Left cardiac atrium (tissue), 4 donors: ENCODE measurements at places on chromosomes 6 and 20. TPM values are rescaled to one million over a fixed set of nuclear protein-coding genes. Genes with fewer than 3 reads are reported as not detected.

DNA sequence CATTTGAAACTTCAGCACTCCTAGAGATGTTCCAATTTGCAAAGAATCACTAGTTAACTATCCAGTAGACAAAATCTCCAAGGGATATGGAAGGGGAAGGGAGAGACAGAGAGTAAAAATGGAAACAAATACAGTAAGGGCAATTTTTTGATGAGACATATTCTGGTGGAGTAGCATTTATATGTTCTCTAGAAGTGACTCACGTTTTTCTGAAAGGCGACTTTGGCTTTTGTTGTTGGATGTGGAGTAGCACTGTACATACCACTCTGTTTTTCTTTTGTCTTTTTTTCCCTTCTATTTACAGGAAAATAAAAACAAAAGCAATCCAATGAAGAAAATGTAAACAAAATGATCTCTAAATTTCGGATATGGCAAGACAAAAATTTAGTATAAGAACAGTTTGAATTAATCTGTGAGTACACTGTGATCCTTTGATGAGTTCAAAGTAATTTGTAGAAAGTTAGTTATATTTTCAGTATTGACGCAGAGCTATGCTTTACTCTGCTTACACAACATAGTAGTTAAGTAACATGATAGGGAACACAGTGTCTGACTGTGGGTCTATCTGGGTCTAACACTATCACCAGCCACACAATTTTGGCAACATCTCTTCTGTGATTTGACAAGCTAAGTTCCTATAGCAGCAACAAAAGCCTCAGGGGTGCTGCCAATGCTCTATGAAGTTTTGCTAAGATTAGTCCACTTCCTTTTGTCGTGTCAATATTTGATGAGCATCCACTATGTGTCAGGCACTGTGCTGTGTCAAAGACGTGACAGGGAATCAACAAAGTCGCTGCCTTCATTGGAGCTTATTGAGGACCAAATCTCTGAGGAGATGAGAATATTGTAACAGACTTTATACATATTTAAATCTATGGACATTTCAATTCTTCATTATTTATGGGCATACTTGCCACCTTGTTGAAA is 27.3 kb upstream of the TAGAP start:
- no peak for DNase-seq

- DNase-seq, result no peak
These were observed 859 bp upstream of the RAE1 start for GRCh38 chr20:57350081-57350710.

GRCh38 chr20:38779247-38780097 is 26.0 kb upstream of the PPP1R16B start:
- DNase-seq, result no peak

DNA sequence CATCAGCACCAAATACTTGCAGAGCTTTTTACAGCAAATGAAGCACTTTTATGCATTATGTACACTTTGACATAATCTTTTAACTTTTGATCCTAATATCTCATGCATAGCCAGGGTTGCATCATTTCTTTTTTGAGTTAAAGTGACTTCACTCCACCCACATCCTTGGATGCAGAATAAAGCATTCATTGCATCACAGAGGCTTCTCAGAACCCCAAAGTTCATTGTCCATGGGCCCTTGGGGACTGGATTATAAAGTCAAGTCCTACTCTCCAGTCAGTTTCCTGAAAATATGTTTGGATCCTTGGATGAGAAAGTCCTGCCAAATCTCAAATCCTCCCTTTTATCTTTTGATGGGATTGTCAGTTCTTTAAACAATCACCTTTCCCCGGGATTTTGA is 10.6 kb upstream of the EFHC1 start:
- DNase-seq, result no peak

DNA sequence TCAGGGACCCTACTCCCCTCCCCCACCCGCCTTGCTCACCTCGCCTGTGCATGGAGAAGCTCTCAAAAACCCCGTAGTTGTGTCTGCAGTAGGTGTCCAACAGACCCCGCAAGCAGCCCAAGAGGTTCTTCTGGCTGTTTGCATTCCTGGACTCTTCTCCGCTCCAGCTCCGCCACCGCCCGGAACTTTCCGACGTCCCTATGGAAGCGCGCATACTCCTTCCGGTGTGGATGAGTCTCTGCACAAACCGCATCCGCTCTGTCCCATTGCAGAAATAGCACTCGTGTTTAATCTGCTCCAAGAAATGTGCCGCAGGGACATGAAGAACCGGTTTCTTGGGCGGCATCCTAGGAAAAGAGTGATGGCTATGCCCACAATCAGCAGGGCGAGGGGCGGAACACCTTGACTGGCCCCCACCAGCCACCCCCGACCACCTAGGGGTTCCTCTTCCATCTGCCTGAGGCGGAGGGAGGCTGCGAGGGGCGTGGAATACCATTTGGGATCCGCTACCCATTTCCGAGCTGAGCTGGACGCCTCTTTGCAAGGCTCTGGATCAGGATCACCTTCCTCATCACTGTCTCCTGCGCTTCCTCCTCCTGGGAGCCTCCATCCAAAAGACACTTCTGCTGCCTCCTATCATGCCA is 20.2 kb downstream of the HLA-DRA start:
- no peak for DNase-seq

The GRM1 gene
- 0.06 TPM for total RNA-seq

The CTCFL gene
- not detected for total RNA-seq

The CSNK2A1 gene
- 86.4 TPM for total RNA-seq

The CYP24A1 gene
- total RNA-seq, result not detected
